ENCODE measurements at places on chromosomes 3 and 15.

DNA sequence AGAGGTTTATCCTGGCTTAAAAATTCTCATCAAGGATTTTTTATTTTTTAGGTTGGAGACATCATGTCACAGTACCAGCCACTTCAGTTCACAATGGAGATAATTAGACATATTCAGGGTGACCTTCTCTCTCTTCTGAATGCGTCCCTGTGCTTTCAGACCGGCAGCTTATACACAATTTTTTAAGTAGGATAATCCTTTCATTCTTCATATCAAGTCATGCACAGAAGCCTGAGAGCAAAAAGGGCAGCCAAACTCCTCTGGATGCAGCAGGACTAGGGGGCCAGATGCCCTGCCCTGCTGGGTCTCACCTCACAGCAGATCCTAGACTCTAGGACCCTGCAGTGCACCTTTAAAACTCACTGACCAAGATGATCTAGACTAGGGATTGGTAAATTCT lies 210.4 kb downstream of the ERC2 start:
- DNase-seq: no peak

DNA sequence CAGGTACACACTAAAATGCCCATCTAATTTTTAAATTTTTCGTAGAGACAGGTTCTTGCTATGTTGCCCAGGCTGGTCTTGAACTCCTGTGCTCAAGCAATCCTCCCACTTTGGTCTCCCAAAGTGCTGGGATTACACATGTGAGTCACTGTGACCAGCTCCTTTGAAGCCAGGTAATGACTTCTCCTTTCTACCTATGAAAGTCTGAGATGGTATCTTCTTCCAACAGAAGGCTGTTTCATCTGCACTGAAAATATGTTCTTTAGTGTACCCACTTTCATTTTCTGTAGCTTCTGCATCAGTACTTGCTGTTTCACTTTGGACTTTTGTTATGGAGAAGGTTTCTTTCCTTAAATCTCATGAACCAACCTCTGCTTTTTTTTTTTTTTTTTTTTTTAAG lies 8.8 kb downstream of the OIP5 start:
- DNase-seq: no peak

DNA sequence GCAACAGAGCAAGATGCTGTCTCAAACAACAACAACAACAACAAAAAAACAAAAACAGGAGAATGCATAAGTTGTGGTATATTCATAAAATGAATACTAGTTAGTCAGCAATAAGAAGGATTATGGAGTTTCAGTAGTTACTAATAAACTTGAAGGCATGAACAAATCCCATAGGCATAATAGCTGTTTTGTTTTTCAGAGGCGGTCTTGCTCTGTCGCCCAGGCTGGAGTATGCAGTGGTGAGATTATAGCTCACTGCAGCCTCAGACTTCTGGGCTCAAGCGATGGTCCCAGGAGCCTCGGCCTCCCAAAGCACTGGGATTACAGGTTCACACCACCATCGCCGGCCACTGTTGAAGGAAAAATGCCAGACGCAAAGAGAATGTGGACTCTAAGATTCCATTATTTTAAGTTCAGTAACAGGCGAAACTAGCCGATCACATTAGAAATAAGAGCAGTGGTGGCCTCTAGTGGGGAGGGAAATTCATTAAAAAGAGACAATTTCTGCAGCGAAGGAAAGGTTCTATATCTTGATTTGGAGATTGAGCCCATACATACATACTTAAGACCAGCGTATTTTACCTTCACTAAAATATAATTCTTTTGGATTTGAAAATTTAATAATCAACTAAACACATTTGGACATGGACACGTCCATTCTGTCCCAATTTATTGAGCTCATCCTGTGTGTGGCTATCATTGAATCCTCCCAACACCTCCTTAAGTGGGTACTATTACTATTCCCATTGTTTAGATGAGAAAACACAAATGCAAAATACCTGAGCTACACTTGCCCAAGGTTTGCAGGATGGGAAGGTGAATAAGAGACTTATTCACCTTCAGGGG lies 27.4 kb upstream of the HDAC11 start:
- no peak for DNase-seq

- DNase-seq: no peak
Observed at GRCh38 chr15:36617529-36618196, 38.2 kb downstream of the CDIN1 start.

- DNase-seq: no peak
Observed at GRCh38 chr3:176755977-176756376, 441.3 kb downstream of the TBL1XR1 start.

GRCh38 chr15:42220216-42220615 lies 12.1 kb upstream of the VPS39 start:
- DNase-seq: no peak

DNA sequence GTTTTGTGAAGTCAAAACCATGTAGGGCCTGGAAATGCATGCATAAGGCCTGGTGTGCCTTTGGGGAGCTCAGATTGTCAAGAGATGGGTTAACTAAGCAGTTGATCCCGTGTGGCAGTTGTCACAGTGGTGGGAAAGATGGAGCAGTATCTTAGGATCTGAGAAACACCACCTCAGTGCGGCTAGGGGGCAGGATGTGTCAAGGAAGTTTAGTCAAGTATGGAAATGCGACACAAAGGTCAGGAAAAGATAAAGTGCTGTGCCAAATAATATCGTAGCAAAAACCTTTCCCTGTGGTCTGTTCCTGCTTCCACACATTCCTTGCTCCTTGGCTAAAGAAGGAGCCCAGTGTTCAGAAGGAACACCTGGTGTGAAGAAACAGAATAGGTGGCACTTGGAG lies 396.4 kb downstream of the EDEM1 start:
- DNase-seq: no peak
